Fibroblast of skin of back (primary cell): ENCODE measurements at places on chromosomes 3 and 15.

- peak; percentile 69 for DNase-seq
Observed at GRCh38 chr15:69976366-69976994, 121.2 kb downstream of the TLE3 start.

DNA sequence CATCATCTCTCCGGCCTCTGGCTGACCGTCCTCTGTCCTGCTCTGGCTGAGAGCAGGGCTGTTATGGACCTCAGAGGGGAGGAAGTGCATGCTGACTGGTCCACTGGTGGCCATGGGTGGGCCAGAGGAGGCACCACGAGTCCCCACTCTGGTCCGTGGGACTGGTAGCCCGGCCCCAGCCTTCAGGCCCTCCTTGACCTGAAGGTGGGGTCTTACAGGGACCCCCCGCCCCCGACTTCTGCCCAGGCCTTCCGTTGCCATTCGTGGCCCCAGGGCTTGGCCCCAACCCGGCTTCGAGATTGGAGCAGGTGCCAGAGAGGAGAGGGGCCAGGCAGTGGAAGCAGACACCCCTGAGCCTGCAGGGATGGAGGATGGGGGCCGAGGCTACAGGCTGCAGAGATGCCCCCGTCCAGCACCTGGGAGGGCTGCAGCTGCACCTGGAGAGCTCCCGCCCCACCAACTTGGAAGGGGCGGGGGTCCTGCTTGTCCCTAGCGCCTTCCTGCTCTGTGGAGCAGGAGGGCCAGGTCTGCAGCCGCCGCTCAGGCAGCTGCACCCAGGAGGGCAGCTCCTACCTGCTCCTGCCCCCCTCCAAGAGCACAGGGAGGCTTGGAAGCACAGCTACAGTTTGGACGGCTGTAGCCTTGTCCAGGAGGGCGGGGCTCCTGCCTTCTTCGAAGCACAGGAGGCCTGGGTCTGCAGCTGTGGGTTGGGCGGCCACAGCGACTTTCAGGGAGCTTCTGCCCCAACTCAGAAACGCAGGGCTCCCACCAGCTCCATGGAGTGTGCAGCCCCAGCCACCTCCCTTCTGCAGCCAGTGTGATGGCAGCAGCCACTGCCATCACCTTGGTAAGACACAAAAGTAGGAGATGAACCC is 142.5 kb downstream of the KLF13 start:
- no peak for DNase-seq

DNA sequence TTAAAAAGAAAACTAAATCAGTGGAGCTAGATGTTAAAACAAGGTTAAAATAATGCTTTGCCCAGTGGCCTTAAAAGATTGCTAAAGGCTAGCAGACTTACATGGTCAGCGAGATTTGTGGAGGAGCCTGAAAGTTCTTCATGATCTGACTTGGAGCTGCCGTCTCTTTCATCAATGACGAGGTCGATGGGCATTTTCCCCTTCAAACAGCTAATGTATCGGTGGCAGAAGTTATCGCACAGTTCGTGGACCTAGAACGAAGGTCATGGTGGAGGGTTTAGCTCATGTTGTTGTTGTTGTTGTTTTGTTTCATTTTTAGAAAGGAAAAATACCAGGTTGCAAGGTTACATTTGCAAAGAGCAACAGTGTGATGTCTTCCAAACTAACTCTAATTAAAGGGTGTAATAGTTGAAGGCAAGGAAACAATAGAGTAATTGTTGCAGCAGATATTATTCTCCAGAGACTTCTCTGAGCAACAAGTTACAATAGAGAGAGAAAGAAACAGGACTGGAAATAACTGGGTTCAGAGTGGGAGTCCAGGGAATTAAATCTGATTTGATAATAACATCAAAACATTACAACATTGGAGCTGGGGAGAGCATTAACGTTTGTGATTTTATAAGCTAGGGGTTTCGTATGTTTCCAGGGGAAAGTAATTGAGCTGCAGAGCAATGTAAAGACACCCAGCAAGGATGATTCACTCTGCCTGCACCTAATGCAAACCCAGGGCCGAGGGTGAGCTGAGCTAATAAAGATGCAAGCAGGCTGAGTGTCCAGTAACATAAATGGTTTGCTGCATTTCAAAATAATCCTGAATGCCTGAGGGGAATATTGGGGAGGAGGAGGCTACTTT is 6.6 kb downstream of the MEIS2 start:
- DNase-seq = peak; percentile 56

- no peak for DNase-seq
Observed at GRCh38 chr15:85563731-85564130, 183.3 kb downstream of the AKAP13 start.

DNA sequence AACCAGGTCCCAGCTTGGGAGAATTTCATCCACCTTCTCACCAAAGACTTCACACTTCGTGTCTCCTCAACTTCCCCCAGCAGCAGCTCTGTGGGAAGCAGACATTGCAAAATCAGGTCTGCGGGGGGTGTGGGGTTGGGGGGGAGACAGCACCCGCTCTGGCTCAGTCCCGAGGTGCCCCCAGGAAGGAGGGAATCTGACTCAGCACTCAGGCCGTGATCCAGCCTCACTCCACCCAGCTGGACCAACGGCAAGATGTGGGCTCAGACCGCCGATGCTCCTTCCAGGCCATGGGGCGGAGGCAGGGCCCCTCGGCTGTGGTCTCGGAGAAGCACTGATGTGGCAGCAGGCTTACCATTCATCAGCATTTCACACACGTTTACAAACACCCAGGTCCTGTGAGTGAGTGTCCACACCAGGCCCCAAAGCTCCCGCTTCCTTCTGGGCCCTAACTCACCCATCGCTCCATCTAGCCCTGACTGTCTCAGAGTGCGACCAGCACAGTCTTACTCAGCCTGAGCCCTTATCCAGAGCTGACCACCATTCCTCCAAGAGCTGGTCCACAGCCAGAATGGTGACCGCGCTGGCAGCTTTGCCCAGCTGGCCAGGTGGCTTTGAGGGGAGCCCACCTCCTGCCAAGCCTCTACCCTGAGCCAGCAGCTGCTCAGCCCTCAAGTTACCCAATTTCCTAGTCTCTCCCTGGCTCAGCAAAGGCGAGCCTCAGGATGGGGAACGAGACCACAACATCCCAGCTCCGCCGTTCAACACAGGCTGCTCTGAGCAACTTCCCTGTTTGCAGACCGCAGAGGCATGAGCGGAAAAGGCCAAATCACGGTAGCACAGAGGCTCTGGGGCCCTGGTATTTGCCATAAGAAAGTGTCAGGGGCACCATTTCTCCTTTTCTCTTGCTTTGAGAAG is 3.3 kb downstream of the STAB1 start:
- no peak for DNase-seq

- DNase-seq = no peak
Observed at GRCh38 chr3:61862614-61863289, 301.4 kb downstream of the PTPRG start.

DNA sequence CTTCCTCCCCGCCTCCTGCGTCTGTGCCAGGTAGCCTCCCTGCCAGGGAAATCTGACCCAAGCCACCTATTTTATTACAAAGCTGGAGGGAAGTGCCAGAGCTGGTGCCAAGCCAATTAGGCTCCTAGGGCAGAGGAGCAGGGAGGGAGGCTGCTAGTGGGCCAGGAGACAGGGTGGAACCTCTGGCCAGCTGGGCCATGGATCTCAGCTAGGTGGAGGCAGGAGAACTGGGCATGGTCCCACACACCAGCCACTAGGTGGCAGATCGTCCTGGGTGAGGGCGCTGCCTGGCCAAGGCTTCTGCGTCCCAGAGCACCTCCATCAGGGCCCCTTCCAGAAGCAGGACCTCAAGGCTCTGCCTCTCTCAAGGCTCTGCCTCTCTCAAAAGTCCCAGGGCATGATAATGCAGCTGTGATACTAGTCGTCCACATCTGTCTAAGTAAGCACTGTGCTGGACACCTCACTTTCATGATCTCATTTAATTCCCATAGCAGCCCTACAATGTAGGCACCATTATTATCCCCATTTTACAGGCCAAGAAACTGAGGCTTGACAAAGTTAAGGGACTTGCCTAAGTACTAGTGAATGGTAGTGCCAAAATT is 4.5 kb upstream of the RFT1 start:
- peak; percentile 65 for DNase-seq

GRCh38 chr3:178545337-178545736 is 9.1 kb downstream of the KCNMB2 start:
- DNase-seq = no peak

- DNase-seq = no peak
Observed at GRCh38 chr3:123084738-123085237, 18.0 kb downstream of the PDIA5 start.

DNA sequence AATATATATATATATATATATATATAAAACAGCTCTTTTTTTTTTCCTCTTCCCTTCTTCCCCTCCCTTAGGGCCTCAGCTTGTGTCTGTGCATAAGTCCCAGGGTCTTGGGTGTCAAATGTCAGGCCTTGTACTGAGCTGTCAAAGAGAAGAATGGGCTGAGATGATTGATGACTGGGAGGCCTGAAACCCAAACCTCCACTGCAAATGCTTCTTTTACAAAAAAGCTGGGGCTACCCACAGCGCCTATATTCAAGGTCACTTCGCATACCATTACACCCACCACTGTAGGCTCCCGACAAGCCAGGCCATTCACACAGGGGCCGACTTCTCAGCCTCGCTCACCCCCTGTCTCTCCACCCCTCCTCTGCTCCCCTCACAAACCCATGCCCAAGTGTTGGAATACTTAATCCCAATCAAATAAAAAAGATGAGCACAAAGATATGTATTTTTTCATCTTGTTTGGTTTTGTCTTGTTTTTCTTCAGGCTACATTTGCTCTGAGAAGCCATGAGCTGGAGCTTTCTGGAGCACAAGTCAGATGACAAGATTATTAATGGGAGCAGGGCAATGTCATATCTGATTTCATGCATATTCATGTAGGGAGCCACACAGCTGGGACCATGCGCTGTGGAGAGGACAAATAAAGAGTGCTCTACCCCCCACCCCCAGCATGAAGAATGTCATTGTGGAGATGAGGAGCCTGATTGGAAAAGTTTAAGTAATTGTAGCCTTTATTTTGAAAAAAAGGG is 614.4 kb upstream of the NR2F2 start:
- peak; percentile 4 for DNase-seq

DNA sequence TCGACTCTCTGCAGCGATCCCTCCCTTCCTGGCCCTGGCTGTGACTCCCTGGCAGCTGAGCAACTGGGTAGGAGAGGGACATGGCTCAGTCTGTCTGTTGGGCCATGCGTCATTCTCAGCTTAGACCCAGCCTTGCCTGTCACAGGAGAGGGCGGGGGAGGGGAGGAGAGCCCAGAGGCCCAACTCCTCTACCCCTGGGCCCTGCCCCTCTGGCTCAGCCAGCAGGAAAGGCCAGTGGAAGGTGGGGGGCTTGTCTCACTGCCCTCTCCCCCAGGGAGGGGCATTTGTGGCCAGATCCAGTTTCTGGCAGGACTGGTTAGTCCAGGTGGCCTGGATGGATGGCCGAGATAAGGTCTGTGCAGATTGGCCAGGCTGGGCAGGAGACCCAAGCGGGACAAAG is 31.6 kb downstream of the DNAJB8 start:
- DNase-seq = no peak

- DNase-seq = no peak
Observed at GRCh38 chr15:68380456-68380855, 51.5 kb downstream of the ITGA11 start.

DNA sequence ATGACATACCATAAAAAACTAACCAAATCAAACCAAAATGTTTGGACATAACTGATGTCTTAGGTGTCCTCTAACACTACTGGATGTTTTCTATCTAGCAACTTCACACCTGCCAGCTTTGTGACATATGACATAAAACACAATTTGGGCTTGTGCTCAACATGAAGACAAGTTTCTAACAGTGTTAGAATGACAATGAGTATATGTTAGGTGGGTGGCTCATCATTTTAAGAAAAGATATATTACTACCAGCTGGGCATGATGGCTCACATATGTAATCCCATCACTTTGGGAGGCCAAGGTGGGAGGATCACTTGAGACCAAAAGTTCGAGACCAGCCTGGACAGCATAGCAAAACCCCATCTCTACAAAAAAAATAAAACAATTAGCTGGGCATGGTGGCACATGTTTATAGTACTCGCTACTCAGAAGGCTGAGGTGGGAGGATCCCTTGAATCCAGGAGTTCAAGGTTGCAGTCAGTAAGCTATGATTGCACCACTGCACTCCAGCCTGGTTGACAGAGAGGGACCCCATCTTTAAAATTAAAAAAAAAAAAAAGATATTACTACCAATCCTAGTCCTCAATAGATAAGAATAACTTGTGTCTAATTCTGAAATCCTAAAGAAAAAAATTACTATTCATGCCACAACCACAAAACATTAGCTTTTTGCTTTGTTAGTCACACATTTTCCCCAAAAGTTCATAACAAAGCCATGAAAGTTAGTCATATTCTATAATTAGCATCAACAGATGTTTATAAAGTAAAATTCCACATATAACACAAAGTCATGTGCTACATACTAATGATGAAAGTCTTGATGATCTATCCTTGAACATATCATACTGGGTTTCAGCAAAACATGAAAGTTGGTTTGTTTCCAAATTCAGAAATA is 59.9 kb downstream of the LRRFIP2 start:
- peak; percentile 92 for DNase-seq

DNA sequence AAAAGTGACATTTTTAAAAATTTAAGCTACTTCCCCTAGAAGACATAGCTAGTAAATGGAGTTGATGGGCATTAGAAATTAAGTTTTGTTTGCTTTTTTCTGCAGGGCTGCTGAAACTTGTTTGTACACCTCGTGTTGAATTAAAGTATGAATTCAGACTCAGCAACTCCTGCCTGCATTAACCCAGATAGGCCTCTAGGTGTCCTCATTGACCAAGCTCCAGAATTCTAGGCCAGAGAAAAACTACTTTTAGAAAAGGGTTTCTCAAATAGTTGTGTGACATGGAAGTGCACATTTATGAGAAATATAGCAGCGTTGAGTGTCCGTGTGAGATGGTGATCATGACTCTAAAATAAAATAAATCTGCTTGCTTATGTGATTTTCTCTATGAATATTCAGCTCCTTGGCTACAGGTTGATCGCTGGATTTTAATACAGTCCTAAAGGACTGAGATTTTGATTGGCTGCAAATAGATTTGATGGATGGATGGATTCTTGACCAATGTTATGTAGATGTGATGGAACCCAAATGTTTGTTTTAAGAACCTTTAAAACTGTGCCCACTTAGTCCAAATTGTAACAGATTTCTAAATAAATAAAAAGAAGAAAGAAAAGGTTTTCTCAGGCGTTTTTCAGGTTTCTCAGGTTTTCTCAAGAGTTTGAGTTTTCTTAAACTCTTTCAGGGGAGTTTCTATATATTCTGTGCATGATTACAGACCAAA is 39.4 kb upstream of the LMOD3 start:
- peak; percentile 45 for DNase-seq

GRCh38 chr3:111027868-111028267 is 43.7 kb upstream of the NECTIN3 start:
- DNase-seq = no peak

- DNase-seq = no peak
Observed at GRCh38 chr15:34084086-34084485, 17.6 kb downstream of the EMC7 start.

DNA sequence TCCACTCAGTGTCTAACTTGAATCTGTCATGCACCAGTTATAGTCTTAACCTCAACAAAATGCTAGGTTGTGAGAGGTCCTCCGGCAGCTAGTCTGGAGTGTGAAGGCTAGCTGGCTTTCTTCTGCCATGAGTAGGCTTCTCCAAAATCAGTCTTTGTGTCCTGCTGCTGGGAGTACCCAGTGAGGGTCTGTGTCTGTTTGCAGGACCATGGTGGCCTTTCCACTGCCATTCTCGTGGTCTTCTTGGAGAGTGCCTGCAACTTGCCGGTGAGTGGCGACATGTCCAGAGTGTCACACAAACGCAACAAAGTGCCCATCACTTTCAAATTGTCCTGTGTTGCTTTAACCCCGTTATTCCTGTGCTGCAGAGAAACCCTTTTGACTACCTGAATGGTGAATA is 34.0 kb downstream of the ESYT3 start:
- DNase-seq = no peak
